ENCODE measurements at places on chromosomes 11 and 22.

DNA sequence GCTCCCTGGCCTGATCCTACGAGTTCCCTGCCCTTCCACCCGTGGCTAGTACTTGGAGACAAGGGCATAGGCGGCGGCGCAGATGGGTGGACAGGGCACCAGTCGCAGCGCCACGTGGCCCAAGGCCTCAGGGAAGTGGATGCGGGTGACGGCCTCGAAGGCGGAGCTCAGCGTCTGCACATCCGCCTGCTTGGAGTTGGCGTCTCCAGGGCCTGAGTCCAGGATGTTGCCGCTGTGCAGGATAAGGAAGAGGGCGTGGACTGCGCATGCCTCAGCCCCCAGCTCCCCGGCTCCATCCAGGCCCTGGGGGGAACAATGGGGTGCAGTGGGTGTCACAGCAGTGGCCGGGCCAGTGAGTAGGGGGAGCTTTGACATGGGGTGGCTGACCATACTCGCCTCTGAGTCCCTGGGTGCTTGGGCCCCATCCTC, 6.6 kb downstream of the PITPNM1 start:
- DNase-seq, result no peak

- DNase-seq, result no peak
Observed at GRCh38 chr11:61793083-61793828, 545 bp downstream of the FEN1 start.

GRCh38 chr11:35012467-35013191, 96.2 kb downstream of the PDHX start:
- no peak for DNase-seq

DNA sequence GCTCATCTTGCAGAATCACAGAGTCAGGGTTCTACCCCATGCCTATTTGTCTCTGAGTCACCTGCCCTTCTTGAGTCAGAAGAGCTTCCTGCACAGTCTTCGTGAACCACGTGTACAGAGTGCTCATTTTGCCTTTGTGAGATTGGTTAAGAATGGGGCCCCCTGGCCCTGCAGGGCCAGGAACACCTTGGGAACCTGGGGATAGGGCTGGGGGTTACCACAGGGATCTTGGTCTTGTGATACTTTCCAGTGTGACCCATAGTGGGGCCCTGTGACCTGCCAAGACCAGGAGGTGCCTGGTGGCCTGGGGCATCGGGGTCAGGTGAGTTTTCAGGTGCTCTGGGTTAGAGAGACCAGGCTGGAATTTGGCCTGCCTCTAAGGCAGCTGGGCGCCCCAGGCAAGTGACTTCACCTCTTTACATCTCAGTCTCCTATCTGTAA, 9.4 kb downstream of the TMPRSS13 start:
- no peak for DNase-seq

GRCh38 chr11:130037058-130037457, 32.6 kb upstream of the APLP2 start:
- DNase-seq, result no peak

- DNase-seq, result no peak
Observed at GRCh38 chr11:60918939-60919265, 4.9 kb downstream of the TMEM109 start.

DNA sequence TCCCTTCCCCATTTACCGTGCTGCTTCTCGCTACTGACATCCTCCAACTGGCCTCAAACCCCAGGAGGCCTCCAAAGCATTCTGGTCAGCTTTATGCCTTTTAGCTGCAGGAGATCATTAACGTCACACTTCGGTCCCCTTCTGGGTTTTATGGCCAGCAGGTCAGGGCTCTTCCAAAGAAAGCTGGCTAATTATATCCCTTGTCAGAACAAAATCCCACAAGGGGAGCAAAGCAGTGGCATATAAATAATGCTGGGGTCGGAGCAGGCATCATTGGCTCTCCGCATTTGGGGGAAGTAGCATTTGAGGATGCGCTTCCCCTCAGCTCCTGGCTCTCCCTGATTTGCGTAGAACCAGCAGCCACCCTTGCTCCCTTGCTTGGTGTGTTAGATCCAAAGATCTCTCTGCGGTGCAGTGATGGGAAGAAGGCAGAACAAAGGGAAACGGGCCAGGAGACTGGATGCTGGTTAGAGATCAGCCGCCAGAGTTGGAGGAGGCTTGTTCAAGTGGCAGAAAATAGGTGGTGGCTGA, 117.4 kb downstream of the DBX1 start:
- DNase-seq, result no peak

DNA sequence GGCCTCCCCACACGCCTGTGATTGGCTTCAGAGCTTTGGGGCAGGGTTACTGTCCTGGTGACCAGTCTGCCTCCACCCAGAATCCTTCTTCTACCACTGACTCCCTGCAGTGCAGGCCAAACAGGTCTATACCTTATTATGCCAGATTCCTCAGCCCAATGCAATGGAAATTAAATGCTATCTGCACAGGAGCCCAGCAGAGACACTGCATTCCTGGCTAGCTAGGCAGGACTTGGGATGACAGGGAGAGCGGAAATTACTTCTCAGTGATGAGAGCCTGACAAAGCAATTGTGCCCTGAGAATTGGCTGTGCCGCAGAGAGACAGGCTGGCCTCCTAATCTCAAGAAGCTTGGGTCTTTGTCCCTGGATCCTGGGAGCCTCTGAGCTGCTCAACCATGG, 143.8 kb upstream of the NCAM1 start:
- no peak for DNase-seq

GRCh38 chr11:75667255-75667830, 1.5 kb downstream of the MAP6 start:
- DNase-seq, result peak; percentile 45

- DNase-seq, result no peak
Observed at GRCh38 chr11:115390441-115390840, 113.8 kb downstream of the CADM1 start.

GRCh38 chr22:36323182-36323854, 64.4 kb downstream of the MYH9 start:
- peak; percentile 49 for DNase-seq

DNA sequence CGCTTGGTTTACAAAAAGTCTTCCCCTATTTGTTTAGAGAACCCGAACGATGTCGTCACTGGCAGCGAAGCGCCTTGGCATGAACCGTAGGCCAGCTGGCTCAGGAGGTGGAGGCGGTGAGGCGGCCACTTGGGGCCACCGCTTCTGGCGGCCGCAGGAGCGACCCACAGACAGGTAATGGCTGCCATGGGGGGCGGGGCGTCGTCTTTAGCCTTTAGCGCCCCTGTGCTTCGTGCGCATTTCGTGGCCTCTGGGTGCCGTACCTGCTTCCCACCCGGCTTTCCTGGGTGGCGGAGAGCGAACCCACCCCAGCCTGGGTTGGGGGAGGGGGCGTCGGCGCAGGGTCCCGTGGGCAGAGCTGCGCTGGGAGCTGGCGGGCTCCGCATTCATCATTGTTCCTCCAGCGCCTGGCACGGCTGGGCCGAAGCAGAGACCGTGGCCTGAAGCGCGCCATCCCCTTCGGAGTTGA, 469 bp upstream of the OSBP2 start:
- peak; percentile 48 for DNase-seq

DNA sequence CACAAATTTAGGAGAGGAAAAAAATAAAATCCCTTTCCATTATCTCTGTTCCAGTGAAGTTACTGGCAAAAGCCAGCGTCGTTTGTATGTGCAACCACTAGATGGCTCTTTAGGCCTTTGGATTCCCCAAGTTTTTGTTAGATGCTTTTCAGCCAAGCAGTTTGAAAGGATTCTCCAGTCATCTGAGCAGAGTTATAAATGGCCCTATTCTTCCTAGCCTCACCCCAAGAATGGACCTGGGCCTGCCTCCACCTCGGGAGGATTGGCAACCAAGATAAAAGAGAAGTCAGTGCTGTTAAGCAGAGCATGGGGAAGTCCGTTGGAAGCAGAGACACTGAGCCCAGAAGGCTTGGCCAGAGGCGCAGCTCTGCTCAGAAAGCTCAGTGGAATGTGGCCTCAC, 15.4 kb downstream of the FAM181B start:
- DNase-seq, result peak; percentile 35

GRCh38 chr11:17515443-17516176, 28.6 kb downstream of the USH1C start:
- no peak for DNase-seq

DNA sequence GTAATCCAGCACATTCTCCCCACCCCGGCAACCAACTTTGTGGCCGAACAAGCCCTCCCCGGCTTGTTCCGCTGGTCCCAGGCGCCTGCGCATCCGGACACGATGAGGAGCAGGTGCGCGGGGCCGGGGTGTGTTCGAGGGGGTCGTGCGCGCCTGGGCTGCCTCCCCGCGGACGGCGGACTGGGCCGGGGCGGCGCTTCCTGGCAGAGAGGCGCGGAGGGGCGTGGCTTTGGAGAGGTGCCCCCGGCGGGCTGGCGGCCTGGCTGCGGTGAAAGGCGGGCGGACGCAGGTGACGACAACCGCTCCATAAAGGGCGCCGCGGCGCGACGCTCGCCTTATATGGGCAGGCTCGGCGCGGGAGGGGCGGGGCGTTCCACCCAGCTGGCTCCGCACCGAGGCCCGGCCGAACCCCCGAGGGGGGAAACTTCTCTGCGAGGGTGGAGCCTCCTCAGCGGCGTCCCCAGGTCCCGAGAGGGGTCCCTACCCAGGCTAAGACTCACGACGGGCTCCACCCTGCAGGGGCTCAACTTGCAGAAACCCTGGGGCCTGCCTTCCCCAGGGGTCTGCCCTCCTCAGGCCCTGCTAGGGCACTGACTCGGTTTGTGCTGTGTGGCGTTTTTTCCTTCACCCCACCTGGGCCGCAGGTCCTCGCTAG, 26.4 kb downstream of the TXN2 start:
- DNase-seq, result peak; percentile 89

- DNase-seq, result no peak
Observed at GRCh38 chr22:32416556-32417085, 4.6 kb upstream of the RTCB start.

DNA sequence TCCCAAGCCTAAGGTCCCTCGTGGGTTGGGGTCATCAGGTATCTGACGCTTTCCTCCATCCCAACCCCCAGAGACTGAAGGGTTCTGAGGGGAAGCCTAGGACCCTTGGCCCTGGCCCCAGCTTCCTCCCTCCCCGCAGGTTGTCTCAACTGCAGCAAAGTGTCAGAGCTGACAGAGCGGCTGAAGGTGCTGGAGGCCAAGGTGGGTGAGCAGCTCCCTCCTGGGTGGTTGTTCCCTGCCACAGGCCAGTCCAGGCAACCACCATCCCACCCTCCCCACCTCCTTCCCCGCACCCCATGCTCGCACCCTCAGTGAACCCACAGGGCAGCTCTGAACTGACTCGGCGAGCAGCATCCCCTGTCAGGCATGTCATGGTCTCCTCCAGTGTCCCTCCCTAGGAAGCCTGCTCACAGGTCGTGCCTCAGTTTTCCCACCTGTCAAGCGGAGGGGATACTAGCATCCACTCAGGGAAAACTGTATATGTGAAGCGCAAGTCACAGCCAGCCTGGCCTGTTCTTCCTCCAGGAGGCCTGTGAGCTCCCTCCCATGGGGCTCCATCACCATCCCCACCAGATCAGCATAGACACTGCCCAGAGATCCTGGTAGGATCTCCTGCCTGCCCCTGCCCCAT, 20.8 kb downstream of the EMID1 start:
- DNase-seq, result no peak
